ENCODE measurements at places on chromosomes 16 and 17.

GRCh38 chr17:77801545-77802332 lies 156.8 kb upstream of the TNRC6C start:
- no peak for DNase-seq

DNA sequence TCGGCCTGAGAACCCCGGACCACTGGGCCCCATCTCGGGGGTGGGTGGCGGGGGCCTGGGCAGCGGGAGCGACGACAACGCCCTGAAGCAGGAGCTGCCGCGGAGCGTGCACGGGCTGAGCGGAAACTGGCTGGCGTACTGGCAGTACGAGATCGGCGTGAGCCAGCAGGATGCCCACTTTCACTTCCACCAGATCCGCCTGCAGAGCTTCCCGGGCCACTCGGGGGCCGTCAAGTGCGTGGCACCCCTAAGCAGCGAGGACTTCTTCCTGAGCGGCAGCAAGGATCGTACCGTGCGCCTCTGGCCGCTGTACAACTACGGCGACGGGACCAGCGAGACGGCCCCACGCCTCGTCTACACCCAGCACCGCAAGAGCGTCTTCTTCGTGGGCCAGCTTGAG lies 8.9 kb upstream of the SERPINF2 start:
- DNase-seq: no peak

DNA sequence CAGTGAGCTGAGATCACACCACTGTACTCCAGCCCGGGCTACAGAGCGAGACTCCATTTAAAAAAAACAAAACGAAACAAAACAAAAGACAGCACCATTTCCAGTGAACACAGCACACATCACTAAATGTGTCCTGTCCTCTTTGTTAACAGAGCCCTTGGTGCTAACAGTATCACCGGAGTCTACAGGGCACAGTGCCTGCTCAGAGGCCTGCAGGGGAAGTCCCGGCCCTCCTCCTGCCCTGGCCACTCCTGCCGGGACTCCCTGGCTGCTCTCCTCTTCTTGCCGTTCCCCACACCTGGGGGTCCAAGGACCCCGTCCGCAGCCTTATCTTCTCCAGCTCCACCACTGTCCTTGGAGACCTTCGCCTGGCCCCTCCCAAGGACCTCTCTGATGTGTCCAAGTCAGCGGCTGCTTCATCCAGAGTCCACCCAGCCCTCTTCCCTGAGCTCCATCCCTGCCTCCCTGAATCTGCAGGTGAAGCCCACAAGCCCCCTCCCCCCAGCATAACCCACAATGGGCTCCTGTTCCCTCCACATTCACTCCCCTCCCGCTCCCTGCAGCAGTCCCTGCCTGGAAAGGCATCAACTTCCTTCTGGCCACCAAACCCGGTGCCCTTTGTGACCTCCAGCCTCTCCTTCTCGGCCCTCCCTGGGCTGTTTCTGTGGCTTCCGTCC lies 8.5 kb downstream of the TRPV1 start:
- no peak for DNase-seq

- DNase-seq: no peak
Observed at GRCh38 chr17:202501-202951, 21.1 kb upstream of the DOC2B start.

- DNase-seq: peak; percentile 93
Observed at GRCh38 chr17:41547378-41547841, 19.3 kb upstream of the KRT19 start.

DNA sequence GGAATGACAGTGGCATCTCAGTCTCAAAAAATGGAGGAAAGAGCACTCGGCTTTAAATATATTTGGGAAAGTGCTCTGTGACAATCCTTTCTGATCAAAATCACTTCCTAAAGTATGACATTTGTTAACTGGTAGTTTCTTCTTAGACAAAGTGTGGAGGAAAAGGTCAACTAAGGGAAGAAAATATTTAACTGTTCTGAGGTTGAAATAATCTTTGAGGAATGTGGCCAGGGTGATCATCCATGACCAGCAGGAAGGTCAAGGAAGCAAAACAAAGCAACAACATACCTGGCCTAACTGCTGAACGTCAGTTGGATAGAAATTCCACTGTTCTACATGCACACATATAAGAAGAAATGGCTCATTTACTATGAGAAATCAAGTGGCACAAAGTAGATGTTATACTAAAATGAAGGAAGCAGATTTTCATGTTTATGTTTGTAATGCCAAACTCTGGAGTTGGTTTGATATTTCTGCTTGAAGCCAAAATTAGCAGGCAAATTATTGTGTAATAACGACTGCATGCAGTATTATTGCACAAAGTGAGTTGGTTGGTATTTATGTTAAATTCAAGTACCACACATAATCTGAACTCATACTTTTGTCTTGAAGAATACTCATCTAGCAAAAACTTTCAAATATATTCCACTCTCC lies 87.3 kb upstream of the CORO6 start:
- DNase-seq: no peak

DNA sequence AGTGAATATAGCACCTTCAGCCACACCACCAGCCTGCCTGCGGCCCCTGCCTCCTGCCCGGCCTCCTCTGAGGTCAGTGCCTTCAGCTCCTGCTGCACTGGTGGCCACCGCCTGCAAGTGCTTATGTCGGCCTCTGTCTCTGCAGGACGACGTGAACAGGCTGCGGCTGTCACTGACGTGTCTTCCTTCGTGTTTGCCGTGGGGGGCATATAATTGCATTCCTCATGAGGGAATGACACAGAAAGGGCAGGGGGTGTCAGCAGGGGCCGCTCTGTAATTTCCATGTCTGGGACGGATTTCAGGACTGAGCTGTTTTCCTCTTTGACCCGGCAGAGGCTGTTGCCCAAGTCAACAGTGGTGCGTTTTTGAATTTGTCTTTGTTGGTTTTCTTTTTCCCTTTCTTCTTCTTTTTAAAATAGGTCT lies 28.5 kb downstream of the CMIP start:
- DNase-seq: no peak

DNA sequence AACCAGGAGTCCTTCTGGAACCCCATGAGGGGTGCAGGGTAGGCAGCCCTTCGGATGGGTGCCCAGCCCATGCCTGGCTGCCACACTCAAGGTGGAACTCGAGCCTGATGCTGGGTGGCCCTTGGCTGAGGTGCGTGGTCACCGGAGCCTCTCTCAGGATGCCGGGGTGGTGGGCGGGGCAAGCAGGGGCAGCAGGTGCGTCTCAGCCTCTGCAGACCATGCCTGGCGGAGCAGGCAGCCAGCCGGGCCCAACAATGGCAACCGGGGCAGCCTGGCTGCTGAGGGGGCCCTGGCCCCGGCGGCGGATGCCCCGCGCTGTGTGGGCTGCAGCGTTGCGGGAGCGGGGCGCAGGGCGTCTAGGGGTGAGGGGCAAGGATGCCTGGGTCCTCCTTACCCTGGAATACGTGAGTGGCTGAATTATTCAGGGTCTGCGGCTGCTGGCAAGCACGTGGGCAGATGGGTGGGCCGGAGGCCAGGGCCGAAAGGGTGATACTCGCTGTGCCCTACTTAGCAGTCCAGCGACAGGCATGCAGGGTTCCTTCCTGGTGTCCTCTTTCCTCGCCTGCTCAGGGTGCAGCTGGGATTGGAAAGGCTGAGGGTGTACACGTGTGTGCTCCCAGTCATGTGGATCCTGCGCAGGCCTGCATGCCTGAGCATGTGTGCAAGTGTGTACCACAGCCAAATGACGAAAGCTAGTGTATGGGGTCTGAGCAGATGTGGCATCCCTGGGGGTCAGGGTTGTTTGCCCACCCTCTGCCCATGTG lies 14.6 kb downstream of the MYO15A start:
- no peak for DNase-seq

DNA sequence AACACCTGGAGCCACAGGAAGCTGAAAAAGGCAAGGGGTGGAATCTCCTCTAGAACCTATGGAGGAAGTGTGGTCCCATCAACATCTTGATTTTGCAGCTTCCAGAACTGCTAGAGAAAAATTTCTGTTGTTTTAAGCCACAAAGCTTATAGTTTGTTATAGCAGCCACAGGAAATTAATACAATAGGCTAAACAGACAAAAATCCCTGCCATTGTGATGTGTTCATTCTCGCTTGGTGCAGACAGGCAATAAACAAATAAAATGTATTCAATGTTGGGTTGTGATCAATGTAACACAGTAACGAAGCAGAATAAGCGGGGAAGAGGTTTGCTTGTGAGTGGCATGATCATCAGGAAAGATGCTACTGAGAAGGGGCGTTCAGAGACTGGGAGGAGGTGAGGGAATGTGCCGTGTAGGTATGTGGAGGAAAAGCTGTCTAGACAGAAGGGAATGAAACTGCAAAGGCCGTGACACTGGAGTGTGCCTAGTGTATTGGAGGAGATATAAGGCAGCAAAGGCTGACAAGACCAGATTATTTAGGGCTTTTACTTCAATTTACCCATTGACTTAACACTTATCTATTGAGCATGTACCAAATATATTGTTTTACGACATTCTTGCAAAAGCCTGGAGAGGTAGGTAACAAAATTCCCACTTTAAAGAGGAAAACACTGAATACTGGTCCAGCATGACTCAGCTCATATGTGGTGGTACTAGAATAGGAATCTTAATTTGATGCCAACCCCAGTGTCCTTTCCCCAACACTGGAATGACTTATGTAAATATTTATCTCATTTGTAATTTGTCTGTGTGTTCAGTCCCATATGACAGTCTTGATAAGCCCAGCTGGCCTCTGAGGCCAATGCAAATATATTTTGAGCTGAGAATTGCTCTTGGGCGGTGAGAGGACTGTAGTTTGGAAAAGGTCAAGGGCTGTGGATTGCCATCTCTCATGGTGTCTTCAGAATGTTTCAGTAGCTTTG lies 375.9 kb downstream of the CDH13 start:
- DNase-seq: peak; percentile 75

DNA sequence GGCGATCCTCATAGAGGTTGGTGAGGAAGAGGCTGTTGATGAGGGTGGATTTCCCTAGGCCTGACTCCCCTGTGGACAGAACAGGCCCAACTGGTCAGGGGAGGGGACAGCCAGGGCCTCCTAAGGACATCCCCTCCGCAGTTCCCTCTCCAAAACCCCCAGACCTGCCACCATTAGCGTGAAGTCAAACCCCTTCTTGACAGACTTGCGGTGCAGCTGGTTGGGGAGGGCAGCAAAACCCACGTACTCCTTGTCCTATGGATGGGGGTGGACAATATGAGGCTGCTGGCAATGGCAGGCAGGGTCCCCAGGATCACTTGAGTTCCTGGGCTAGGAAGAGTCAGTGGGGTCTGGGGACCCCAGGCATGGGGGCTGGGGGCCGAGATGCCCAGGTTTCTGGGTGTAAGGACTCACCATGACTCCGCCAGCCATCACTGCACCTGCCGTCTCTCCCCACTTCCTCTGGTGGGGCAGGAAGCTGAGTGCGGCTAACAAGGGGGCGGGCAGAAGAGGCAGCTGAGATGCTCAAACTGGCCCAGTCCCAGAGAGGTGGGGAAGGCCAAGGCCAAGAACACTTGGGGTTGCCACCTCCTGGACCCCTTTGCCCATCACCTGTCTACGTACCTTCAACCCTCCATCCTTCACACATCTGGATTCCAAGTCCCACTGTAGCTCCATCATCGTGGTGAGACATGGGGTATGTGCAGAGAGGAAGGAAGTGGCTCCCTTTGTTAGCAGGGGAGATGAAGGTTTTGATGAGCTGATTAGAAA lies at the start of gene SEPTIN1:
Gene SEPTIN1, minus strand, starts transcription at position 451 of the 771 bp plus-strand sequence. Its CDS starts 19 bp downstream, at position 432.
- DNase-seq: no peak

DNA sequence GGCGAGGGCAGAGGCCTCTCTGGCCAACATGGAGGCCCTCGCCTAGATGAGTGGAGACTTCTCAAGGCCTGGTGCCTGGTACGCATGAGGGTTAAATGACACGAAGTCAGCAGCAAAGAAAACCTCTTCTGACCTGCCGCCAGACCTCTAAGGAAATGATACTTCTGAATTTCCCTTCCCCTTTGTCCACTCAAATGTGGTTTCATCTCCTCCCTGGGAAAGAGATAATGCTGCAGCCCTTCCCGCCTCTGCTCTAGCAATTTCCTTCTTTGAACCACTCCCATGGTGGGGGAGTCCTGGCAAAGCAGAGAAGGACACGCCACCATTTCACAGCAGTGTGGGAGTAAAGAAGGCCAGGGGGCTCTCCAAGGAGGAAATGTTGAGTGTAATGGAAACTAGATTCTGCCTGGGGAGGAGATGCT lies 65.7 kb upstream of the BCAR1 start:
- no peak for DNase-seq

GRCh38 chr17:65742403-65743307 lies 181.2 kb upstream of the AXIN2 start:
- peak; percentile 74 for DNase-seq

- DNase-seq: no peak
Observed at GRCh38 chr17:31291820-31292219, 5.2 kb downstream of the OMG start.

- no peak for DNase-seq
Observed at GRCh38 chr17:49294122-49294521, 63.5 kb upstream of the PHOSPHO1 start.

DNA sequence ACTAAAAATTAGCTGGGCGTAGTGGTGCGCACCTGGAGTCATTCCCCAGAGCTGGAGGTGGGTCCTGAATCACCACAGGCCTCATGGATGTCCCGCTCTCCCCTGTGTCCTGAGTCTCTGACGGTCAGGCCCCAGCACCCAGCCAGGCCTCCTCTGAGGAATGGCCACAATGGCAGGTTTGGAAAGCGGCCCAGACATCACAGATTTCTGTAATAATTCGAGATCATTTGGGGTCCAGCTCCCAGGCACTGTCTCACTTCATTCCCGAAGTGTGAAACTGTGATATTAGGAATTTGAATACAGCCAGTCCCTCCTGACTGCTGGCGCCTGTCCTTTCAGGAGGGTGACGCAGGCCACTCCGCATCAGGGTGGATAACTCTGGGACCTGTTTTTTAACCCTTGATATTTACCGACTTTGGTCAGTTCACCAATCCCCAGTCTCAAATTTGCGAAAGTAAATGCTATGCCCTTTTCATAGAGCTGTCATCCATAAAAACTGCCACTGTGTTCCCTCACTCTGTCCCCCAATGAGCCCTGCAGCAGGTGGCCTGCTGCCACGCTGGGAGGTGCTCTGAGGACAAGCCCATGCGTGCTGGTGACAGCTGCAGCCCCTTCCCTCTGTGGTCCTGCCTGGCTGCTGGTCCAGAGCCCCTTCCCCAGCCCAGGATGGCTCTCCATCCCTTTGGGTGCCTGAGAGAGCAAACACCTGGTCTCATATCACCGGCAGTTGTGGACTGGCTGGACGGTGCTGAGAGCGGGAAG lies 28.3 kb upstream of the RPTOR start:
- DNase-seq: no peak

All from A172 (cell line).